Stimulated activated CD4-positive, alpha-beta T cell treated with anti-CD3 and anti-CD28 coated beads, TNF-alpha, amount 100 ng/mL, for 4 hours (primary cell): ENCODE measurements at places on chromosomes 5 and 9.

DNA sequence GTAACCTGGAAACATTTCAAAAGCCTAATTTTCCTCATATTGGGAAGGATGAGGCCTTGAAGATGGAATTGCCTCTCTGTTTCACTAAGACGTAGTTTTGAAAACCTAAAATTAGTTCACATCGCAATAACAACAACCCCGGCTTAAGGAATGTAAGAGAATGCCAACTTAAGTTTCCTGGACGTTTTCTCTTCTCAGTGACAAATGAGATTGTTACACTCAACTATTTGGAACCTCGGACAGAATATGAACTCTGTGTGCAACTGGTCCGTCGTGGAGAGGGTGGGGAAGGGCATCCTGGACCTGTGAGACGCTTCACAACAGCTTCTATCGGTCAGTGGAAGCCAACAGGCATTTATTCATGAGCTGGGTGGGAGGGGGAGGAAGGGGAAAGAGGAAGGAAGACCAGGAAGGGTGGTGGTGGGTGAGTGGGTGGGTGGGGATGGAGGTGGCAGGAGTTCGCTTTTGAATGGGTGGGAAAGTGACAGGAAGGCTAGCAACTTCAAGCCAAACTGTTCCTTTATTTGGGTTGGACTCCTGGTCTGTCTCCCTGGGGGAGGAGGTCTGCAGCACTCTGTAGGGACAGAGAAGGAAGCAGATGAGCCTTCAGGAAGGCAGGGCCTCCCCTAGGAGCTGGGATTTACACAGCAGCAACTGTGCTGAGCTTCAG lies 83.4 kb downstream of the TEK start:
- no peak for DNase-seq

- no peak for DNase-seq
Observed at GRCh38 chr5:162485666-162486292, 418.2 kb downstream of the GABRG2 start.

DNA sequence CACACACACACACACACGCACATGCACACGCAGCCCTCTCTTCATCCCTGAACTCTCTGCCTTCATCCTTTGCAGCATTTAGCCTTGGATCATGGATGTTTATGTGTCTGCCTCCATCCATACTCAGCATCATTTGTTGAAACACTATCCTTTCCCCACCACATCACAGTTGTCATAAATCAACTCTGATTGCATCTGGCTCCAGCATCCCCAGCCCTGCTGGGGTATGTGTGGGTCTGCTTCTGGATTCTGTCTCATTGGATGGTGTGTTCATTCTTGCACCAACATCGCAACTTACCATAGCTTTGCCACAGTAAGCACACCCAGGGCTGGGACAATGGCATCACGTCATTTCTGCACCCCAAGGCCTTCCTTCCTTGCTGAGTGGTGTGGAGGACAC lies 175.4 kb downstream of the RGS3 start:
- no peak for DNase-seq

DNA sequence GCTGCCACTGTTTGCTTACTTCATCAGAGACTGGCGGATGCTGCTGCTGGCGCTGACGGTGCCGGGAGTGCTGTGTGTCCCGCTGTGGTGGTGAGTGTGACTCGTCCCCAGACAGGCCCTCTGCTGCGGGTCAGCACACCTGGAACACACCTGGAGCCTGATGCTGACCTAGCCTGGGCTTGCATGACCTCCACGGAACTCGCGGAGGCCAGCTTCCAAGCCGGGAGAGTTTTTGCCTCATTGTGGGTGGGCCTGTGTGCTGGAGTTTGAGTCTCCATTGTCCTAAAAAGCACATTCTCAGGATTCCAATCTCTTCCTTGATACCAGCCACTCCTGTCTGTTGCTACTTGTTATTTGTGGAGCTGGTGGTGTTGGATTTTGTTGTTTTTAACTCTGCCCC lies 28.1 kb downstream of the SLC22A4 start:
- no peak for DNase-seq

DNA sequence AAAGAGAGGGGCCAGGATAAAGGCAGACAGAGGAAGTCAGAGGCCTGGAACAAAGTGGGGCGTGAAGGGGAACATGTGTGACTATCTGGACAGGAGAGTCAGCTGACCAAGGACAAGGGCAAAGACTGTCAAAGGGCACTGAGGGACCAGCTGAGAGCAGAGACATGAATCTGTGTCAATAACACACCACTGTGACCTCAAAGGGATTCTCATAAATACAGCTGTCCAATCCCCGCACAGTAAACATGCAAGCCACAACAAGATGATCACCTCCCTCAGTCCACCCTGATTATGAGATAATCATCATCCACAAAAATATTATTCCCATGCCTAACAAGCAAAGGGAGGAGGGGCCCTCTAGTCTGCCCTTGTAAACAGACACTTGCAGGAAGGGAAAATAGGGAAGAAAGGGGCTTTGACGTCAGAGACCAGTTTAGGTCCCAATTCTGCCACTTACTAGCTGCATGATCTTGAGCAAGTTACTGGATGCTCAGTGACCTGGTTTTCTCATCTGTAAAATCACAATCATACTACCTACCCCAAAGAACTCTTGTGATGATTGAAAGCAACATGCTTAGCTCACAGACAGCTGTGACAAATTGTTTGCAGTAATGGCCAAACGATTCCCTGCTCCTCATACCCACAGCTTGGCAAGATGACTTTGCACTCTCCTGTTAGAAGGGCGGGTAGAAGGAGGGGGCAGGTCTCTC lies 41.8 kb downstream of the RAPGEF1 start:
- DNase-seq: no peak

DNA sequence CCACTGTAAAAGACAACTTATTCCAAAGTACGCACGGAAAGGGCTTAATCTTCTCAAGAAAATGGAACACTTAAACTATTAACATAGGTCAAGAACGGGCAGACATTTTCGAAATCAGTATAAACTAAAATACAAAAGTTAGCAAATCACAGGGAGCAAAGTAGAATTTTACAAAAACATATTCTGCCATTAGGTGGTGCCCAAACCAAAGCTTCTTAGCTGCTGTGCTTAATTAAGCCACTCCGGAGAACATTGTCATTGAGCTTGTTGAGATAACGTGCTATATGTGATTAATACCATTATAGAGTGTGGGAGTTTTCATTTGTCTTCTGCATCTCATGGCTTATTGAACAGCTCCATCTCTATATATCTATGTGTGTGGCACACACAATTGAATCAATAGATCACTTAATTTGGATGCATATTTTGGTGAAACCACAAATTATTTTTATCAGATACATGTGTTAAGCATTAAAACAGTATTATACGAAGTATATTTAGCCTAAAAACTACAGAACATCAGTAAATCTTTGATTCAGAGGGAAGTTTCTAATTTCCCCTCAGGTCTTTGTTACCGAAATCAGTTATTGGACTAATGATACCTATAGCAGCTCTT lies 23.4 kb downstream of the UBLCP1 start:
- no peak for DNase-seq

GRCh38 chr5:169805527-169805934 lies 168.5 kb downstream of the DOCK2 start:
- DNase-seq: peak; percentile 8

DNA sequence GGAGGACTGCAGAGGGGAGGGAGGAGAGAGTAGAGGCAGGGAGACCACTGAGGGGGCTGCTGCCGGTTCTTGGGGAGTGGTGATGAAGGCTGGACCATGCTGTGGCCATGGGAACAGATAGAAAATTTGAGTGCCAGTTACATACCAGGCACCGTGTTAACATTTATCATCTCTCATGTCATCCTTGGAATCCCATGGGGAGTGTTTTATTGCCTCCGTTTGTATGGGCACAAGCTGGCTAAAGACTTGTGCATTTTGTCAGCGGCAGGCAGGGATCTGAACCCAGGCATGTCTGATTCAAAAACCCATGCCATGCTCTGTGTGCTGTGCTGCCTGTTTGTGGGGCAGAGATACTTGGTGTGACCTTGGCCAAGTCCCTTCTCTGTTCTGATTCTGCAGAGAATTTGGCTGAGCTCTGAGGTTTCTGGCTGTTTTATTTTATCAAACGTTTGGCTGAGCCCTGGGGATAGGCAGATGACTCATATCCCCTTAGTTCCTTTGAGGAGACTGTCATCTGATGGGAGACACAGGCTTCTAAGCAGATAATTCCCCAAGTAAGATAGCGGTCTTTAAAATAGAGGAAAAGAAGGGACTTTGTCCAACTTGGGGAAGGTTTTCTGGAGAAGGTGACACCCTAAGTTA lies 22.2 kb downstream of the COL27A1 start:
- no peak for DNase-seq
